ENCODE measurements at places on chromosomes 12 and 14. TPM values are rescaled to one million over a fixed set of nuclear protein-coding genes. Genes with fewer than 3 reads are reported as not detected.

OR6C3 gene
- not detected for total RNA-seq

CRACR2A gene
- total RNA-seq: 4.5 TPM

FOXG1 gene
- not detected for total RNA-seq

CD163L1 gene
- 3.0 TPM for total RNA-seq

ACSM4 gene
- total RNA-seq: not detected

SERPINA9 gene
- not detected for total RNA-seq
